ENCODE measurements at places on chromosomes 11 and 22.

DNA sequence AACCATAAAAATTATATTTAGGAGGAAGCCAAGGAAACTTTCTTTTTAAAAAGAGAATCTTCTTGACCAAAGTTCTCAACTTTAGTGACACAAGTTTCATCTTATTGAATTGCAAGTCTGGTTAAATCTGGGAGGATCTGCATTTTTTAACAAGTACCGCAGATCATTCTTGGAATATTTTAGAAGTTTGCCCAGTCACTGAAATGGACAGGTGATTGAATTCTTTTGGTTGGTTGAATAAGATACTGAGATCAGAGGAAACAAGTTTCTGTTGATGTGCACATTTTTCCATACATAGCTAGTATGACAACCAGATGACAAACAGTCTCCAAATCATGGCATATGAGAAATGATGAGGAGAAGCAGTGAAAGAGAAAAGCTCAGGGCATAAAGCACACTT is 50.2 kb downstream of the SLN start:
- no peak for DNase-seq

- no peak for DNase-seq
Observed at GRCh38 chr11:122186439-122187080, 70.5 kb upstream of the BLID start.

- peak; percentile 80 for DNase-seq
Observed at GRCh38 chr11:112962579-112963367, 1.6 kb downstream of the NCAM1 start.

GRCh38 chr22:24159650-24160049 is 21.6 kb upstream of the SUSD2 start:
- DNase-seq: no peak

DNA sequence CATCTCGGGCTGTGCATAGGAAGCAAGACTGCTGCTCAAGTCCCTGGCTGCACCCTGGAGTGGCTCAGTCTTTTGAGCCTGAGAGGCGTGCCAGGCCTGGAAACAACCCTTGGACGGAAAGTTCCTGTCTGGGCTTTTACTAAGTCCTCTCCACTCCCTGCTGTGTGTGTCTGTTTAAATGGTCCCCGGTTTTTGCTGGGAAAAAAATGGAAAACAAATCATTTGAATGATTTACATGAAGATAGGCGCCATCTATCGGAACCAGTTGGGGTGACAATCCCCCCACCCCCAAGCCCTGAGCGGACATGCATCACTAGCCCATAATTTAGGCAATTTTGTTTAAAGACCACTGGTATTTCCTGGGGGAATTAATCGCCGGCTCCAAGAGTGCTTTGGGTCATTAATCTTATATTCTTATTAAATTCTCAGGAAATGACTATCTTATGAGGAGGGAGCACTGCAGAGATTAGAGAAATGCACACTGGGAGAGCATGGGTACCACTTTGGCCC is 2.7 kb upstream of the GAB2 start:
- peak; percentile 21 for DNase-seq

DNA sequence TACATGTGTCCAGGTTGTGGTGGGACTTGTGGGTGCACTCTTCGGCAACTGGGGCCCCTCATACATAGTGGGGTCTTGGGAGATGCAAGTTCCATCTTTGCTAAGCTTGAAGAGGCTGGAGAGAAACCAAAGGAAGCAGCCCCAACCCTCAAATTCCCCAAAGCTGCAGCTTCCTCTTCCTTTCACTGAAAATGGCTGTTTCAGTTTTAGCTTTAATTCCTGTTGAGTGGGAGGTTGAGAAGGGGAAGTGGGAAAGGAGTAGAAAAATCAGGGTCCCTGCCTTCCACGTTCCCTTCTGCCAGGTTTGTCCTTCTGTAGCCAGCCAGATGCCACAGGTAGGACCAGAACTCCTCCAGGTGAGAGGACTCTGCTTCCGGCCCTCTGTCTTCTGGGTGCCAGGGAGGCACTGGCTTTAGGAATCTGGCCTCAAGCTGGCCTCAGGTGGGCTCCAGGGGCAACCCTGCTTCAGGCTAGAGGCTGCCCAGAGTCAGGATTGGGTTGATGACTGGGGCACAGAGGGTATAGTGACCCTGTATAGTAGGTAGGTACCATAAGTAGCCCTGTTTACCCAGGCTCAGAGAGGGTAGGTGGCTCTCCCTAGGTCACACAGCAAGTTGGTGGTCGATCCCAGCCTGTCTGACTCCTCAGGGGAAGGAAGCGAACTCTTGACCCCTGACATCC is 16.2 kb downstream of the P2RY6 start:
- no peak for DNase-seq

GRCh38 chr22:29114392-29114791 is 41.6 kb downstream of the KREMEN1 start:
- no peak for DNase-seq

DNA sequence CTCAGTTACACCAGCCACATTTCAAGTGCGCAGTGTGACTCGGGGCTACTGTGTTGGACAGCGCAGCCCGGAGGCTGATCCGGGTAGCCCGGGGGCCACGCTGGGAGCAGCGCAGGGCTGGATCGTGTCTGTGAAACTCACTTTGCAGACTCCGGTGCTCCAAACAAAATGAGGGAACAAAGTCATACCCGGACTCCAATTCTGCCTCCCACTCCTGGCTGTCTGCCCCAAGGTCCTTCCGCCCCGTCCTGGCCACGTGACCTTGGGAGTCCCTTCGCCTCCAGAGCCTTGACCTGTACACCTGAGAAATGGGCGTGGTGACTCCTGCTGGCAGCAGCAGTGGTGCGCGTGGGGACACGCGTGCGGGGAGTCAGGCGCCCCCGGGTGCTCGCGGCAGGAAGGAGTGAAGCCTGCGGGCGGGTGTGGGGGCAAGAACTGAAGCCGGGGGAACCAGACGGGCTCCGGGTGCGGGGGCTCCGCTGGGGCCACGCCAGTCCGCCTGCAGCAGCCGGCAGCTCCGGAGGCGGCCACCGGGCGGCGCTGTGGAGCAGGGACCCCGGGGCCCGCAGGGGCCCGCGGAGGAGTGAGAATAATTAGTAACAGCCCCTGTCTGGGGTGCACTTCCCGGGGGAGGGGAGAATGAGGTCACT is 42.4 kb downstream of the KCNJ4 start:
- DNase-seq: no peak

GRCh38 chr11:1153951-1154493 is 3.7 kb upstream of the MUC5AC start:
- no peak for DNase-seq

DNA sequence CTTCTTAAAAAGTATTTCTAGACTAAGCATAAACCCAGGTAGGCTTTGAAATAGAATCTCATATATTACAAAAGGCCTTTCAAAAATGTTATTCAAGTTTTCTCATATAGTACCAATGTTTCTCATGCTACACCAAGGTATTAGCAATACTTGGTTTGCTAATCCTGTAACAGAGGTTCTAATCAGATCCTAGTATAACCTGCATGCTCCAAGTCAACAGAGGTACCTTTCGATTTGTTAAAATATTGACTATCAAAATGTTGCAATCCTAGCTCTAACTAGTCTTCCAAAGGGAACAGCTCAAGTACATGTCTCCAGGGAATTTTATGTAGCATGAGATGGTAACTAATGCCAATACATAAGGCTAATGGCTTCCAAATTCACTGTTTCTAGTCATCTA is 98.1 kb upstream of the APOA1 start:
- DNase-seq: no peak

GRCh38 chr11:2591805-2592204 is 108.0 kb downstream of the KCNQ1OT1 start:
- no peak for DNase-seq

DNA sequence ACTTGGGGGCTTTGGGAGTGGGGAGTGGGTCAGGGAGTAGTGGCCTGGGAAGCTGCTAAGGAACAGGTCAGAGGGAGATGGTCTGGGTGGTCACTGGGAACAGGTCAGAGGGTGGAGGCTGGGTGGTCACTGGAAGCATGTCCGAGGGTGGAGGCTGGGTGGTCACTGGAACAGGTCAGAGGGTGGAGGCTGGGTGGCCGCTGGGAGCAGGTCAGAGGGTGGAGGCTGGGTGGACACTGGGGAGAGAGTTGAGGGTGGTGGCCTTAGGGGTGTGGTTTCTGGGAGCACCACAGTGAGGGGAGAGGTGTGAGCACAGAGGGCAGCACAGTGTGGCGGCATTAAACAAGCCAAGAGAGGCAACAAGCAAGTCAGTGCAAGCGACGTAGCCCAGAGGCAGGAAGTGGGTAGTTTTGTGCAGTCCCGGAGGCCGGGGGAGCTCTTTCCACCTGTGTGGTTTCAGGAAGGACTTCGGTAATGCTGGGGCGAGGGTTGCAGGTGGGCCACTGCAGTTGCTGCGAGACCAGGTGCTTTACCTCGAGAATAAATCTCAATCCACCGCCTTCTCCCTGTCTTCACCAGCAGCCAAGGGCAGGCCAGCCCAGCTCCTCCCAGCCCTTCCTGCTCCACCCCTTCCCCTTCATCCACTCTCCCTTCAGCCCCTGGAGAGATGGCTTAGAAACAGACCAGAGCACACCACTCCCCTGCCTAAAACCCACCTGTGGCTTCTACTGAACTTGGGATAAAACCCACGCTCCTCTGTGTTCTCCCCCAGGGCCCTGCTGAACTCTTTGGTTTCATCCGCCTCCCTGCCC is 3.2 kb upstream of the CACNA1I start:
- DNase-seq: no peak

GRCh38 chr22:27391092-27391770 is 410.3 kb downstream of the MN1 start:
- DNase-seq: no peak

GRCh38 chr11:61305417-61305816 is 10.3 kb upstream of the VWCE start:
- DNase-seq: no peak

- DNase-seq: no peak
Observed at GRCh38 chr11:103948187-103948763, 88.2 kb upstream of the DDI1 start.

- DNase-seq: peak; percentile 96
Observed at GRCh38 chr11:61816736-61817455, at the start of gene FADS1. Gene FADS1, minus strand, starts transcription at chr11:61817003. Its CDS starts 74 bp downstream, at chr11:61816929.

DNA sequence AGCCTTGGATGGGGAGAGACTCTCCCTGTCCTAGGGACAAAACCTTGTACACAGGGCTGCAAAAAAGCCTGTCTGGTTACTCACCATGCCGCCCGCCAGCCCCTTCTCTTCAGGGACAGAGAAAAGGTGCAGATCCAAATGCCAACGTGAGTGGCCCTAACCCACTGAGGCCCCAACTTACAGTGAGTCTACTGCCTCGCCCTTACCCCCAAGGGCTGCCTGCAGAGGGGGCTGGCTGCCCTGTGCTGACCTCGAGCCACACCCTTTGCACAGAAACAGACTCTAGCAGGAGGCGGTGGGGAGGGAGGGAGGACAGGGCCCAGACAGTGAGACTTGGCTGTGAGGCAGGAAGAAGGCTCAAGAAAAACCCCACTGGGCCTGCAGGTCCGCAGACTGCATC is 13.6 kb upstream of the CHST1 start:
- DNase-seq: no peak

GRCh38 chr11:17164361-17165246 is 43.2 kb downstream of the PIK3C2A start:
- DNase-seq: no peak

- DNase-seq: no peak
Observed at GRCh38 chr11:63530021-63530420, 6.6 kb upstream of the PLAAT4 start.

DNA sequence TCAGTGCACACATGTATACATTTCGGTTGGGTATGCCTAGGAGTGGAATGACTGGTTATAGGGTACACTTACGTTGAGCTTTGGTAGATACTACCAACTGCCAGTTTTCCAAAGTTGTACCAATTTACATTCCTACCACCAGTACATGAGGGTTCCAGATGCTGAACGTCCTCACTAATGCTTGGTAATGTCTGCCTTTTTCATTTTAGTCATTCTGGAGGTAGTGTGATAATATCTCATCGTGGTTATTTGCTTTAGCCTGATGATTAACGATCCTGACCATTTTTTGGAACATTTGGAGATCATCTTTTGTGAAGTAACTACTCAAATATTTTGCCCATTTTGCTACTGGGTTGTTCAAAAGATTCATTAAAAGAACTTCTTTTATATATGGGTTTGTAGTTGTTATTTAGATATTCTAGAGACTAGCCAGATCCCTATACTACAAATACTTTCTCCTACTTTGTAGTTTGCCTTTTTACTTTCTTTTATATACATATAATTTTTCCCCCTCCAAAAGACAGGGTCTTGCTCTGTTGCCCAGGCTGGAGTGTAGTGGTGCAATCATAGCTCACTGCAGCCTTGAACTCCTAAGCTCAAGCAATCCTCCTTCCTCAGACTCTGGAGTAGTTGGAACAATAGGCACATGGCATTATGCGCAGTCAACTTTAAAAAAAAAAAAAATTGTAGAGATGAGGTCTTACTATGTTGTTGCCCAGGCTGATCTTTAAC is 62.1 kb downstream of the RBFOX2 start:
- DNase-seq: no peak

DNA sequence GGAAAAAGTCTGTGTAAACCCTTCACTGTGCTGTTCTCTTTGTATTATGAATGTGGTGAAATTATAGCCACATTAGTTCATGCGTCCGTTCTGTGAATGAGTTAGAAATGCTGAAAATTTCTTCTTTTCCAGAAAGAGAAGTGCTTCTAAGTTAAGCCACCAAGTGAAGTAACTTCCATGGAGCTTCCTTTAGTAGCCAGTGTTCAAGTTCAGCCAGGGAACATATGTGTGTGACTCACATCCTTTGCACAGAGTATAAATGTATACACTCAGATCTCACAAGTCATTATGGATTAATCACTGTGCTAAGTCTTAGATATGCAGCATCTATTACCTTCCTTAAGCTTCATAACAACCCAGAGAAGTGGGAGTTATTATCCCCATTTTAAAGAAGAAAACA is 3.1 kb upstream of the MMP8 start:
- DNase-seq: no peak

DNA sequence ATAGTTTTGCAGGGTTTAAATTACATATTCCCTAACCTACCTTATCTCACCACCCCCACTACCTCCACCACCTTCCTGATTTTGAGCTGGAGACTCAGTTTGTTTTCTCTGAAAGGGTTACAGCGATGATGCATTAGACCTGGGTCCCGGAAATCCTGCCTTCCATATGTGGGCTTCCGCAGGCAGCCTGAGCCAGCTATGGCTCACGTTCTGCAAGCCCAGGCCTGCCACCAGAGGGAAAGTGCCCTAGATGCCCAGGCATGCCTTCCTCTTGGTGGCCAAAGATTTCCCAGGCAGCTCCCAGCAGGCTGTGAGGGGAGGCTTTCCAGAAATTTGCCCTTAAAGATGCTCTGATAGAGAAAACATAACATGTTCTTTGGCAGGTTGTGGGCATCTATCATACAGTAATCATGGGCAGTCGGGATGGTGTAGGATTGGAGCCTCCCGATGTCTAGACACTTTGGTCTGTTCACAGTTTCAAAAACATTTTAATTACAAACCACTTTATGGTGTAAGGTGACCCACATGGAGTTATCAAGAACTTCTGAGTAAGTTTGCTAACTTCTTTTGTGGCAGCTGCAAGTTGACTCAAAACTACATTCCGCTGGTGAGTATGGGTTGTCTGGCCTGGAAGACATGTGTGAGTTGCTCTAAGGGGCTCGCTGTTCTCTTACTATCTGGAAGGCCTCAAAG is 79.3 kb downstream of the MICAL2 start:
- DNase-seq: no peak

DNA sequence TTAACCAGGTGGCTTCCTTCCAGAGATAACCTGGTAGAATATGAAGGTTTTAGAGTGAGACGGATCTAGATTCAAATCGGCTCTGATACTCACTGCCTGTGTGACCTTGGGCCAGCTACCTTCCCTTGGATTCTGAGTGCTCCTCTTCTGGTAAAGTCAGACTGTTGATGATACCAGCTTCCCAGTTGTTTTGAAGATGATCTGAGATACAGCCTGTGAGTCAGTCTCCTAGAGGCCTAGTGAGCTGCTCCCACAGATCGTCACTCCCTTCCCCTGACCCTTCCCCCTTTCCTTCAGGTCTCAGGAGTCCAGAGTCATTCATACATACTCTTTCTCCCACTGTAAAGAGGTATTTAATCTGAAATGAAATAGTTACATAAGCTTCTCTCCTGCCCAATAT is 207.8 kb downstream of the GRIK4 start:
- no peak for DNase-seq
